GM20000 (cell line): ENCODE measurements at places on chromosomes 5 and 9.

DNA sequence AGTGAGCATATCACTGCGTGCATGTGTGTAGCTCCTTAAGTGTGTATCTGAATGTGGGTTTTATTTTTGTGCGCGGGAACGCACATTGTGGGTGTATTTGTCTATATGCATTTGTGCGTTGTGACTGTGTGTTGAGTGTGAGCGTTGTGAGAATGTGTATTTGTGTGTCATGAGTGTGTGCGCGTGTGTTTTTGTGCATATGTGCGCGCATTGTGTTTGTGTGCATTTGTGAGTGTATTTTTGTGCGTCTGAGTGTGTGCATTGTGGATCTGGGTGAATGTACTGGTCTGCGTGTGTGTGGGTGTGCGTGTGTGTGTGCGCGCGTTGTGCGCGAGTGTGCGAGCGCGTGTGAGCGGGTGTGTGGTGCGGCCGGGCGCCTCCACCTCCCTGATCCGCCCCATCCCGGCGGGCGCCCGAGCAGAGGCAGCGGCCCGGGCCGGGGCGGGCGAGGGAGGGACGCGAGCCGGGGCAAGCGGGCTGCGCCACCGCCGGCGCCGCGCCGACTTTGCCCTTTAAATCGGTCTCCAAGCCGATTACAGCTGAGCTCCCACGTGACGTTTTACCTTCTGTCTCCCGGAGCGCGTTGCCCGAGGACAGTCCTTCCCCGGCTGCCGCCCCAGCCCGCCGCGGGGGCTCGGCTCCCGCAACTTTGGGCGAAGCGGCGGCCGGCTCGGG, at the start of gene RASGRF2:
RASGRF2 (plus strand) TSS at position 596 of the 675 bp plus-strand sequence. CDS start 376 bp downstream, outside the sequence.
- peak; percentile 41 for DNase-seq

DNA sequence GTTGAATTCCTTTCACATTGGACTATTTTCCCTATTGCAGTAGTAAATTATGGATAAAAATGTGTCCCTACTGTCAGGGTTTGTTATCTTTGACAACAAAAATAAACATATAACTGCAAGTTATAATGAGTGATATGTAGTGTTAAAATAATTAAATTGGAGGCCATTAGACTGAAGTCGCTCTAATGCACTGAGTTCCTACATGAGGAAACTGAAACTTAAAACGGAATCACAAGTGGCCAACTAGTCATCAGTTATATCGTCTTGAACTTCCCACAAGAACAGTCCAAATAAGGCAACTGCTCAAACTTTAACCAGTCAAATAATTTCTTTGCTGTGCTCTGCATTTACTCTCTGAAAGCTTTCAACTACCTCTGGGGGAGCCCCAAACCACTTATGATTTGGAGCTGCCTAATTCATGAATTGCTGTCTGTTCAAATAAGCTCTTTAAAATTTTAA, 2.1 kb upstream of the IFT74 start:
- no peak for DNase-seq

DNA sequence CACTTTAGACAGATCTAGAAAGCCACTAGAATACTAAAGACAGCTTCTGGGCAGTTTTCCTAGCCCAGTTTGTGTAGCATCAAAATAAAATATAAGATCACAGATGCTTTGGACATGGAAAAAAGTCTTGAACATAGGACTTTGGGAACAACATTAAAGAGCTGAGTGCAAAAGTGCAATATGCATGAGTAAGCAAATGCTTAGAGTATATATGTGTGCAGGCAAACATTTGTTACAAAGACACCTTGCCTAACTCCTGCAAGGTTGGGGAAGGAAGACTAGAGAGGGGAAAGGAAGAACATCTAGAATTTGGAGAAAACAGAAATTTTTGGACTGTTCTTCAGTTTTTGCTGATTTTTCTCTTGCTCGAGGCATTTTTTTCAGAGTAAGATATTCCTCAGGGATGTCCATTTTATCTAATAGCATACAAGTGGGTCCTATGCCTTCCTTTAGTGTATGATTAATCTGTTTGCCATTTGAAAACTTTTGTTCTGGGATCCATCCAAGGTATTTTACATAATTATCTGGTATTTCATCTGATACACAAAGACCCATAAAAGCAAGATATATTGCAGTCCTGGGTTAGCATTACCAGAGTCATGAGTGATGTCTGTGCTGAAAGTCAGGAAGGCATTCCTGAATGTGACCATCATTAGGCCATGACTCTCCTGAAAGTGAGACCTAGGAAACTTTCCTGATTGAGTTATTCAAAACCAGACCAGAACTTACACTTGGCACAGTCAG, 142.0 kb upstream of the RGMB start:
- DNase-seq, result no peak

GRCh38 chr5:11305245-11305644, 544.2 kb upstream of the DAP start:
- no peak for DNase-seq

GRCh38 chr9:111436571-111436970, 47.6 kb downstream of the ECPAS start:
- DNase-seq, result no peak

DNA sequence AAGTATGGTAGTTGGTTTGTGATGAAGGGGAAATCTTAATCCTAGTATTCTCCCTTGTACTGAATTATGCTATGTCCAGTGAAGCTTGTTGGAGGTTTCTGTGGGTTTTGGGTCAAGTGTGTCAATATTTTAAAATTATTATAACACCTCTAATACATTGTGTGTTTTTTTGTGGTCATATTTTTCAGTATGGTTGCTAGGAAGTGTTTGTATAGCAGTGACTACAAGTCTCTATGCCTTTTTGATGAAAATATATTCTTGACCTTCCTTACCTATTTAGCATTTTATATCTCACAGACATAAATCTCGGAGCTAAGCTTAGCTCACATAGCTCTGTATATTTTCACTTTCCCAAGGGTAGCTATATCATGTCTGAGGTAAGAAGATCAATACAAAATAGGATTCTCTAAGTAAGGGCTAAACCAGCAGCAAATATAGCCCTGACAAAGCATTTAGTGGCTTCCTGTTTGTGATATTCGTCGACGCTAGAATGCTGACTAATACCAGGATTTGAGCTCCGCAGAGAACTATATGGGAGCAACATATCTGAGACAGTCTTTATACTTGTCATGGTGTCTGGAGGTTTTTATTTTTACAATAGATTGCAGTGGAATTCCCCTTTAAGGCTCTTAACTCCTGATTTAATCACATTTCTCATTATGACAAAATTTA, 82.3 kb downstream of the MACIR start:
- DNase-seq, result peak; percentile 63

- no peak for DNase-seq
Observed at GRCh38 chr5:159514229-159514810, 184.0 kb upstream of the IL12B start.

DNA sequence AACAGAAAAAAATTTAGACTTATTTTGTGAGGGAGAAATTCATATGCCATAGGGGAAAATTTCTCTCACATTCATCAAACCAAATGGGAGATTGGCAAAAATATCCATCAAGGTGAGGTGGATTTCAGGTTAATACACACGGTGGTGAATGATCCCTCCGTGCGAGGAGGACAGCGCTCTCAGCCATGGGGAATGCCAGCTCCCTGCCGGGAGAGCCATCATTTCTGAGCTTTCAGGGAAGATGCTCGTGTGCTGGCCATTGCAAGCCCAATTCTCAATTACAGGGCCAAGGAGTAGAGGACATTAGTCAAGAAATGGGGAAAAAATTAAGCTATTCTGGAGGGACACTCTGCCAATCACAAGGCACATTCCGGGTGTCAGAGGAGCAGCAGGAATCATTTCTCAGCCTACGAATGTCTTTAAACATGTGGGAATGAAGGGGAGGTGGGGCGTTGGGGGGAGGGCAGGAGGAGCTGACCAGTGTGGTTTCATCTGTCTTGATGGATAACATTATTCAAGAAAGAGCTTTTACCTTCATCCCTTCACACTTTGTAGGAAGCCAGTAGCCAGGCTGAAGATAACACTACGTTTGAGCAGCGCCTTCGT, 165.5 kb downstream of the DAB2IP start:
- no peak for DNase-seq

DNA sequence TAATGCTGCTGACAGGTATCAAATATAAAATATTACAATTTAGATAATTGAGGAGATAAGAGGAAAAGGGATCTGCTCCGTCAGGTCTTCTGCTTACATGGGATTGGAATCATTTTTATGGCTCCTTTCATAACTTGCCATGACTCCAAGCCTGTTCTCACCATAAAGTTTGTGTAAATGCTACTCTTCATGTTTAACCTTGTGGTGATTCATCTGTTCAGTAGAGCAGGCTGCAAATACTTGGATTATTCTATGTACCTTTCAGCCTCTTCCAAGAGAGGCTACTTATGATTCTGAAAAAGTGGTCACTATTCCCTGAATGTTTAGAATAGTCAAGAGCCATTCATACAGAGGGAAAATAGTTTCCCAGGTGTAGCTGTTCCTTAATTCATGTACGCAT, 66.9 kb downstream of the SLC44A1 start:
- no peak for DNase-seq

GRCh38 chr9:7974335-7974960, 174.9 kb upstream of the DMAC1 start:
- DNase-seq, result no peak

DNA sequence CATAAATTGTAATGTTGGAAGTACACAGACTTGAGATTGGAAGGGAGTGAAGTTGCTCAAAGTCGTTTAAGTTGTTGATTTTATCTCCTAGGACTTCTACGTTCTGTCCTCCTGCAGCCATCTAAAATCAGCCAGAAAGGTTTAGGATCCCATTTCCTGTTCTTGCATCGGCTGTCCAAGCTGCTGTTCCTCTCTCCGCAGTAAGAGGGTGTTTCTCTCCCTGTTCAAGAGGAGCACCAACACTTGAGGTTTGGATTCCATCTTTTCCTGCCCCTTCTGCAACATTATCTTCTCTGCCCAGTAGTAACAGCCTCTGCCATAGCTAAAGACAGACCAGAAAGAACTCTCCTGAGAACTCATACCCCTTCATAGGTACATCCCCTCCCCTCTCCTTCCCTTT, 373.4 kb downstream of the GADD45G start:
- no peak for DNase-seq

DNA sequence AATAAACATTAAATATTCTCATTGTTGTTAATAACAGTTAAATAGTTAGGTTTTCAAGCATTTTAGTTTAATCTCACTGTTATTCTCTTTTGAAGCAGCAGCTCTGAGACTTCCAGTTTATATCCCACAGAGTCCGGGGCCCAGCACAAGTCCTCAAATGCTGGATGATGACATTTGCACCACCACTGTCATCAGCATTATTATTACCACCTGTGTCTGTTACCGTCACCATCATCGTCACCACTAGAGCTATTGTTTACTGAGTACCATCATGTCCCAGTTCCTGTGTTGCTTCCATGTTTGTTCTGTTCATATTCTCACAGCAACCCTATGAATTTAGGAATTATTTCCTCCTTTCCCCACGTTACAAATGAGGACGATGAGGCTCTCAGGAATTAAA, 169.2 kb upstream of the NR3C1 start:
- no peak for DNase-seq

DNA sequence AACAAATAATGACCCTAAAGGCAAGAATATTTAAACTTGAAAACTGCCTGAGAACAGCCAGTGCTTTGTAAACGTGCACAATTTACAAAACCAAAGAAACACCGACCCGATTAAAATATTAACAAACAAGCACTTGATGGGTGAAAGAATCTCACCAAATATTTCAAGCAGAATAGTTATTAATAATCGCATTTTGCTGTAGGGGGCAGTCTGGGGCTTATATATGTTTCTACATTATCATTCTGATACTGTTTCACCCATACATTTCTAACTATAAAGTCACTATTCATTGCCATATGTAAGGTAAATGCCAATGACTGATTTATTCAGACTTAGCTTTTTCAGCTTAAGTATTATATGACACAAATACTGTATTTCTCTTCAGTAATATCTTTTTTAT, 37.7 kb downstream of the UBAP2 start:
- no peak for DNase-seq

GRCh38 chr5:67012171-67012570, 184.4 kb downstream of the CD180 start:
- DNase-seq, result no peak

- no peak for DNase-seq
Observed at GRCh38 chr5:141513627-141514329, 24.9 kb downstream of the PCDHGC5 start.

- DNase-seq, result no peak
Observed at GRCh38 chr5:93789173-93790067, 48.0 kb upstream of the POU5F2 start.

GRCh38 chr9:134167530-134167931, 3.2 kb upstream of the RNU6ATAC start:
- no peak for DNase-seq

DNA sequence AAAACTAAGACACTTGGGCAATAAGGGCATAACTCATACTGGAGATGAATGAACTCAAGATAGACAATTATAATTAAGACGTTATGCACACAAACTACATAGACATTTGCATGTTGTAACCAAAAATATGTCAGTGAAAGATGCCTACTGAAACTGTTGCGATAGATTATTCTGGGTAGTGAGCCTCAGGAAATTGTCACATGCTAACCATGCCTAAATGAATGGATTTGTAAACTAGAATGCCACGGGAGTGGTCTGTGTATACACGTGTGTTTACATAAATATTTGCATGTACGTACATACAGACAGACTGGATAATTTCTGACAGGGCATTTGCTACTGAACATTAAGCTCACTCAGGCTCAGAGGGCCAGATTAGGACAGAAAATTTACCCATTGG, 1.2 kb downstream of the NIPSNAP3B start:
- no peak for DNase-seq

DNA sequence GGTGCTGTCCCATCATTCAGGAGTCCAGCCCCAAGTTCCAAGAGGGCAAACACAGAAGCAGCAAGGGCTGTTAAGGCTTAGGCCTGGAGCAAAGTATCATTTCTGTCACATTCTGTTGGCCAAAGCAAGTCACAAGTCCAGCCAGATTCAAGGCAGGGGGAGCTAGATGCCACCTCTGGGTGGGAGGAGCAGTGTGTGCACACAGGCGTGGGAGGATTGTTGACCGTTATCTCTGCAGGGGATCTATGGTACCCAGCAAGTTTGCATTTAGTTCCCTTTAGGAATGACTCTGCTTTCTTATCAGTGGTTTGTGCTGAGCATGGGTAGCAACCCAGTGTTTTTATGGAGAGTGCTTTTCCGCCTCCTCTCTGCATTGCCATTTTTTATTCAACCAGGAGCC, 278.9 kb downstream of the NR3C1 start:
- no peak for DNase-seq

DNA sequence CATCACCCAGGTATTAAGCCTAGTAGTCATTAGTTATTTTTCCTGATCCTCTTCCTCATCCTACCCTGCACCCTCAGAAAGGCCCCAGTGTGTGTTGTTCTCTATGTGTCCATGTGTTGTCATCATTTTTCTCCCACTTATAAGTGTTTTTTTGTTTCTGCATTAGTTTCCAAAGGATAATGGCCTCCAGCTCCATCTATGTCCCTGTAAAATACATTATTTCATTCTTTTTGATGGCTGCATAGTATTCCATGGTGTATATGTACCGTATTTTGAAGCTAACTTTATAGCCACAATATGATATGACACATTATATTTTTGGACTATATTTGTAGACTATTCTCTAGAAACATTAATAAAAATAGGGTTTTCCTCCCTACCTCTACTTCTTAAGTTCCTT, 324.4 kb upstream of the EDIL3 start:
- no peak for DNase-seq

GRCh38 chr5:180815293-180815917, 12.8 kb upstream of the MGAT1 start:
- DNase-seq, result no peak

GRCh38 chr9:84953252-84953773, 283.8 kb downstream of the NTRK2 start:
- DNase-seq, result no peak

- no peak for DNase-seq
Observed at GRCh38 chr5:11234501-11234911, 473.5 kb upstream of the DAP start.

- no peak for DNase-seq
Observed at GRCh38 chr5:80249901-80250300, 5.9 kb downstream of the SERINC5 start.
